ENCODE measurements at places on chromosomes 11 and 22. TPM values are rescaled to one million over a fixed set of nuclear protein-coding genes. Genes with fewer than 3 reads are reported as not detected.

Gene HMBS
- total RNA-seq = 14.3 TPM

Gene SLC25A45
- total RNA-seq = 1.3 TPM

Gene OR51B5
- 0.28 TPM for total RNA-seq

Gene OR2AT4
- total RNA-seq = not detected

Gene TMEM45B
- total RNA-seq = not detected

Gene TSPAN18
- total RNA-seq = 28.6 TPM

Gene ZNF214
- total RNA-seq = 0.20 TPM

Measured in SJCRH30 (cell line).